Stimulated activated CD4-positive, alpha-beta T cell treated with anti-CD3 and anti-CD28 coated beads, TNF-alpha, amount 100 ng/mL, for 4 hours (primary cell): ENCODE measurements at places on chromosomes 11 and 22.

DNA sequence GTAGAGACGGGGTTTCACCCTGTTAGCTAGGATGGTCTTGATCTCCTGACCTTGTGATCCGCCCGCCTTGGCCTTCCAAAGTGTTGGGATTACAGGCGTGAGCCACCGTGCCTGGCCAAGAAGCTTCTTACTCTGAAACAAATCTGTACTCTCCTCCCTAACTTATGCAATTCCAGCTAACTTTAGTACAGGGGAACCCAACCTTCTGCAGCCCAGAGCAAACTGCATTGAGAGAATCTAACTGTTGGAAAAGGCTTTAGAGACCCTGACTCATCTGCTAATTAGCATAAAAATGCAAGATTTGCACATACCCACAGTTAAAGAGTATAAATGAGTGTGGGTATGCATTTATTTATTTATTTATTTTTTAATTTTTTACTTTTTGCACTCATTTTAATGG, 64.8 kb downstream of the APOL5 start:
- no peak for DNase-seq

DNA sequence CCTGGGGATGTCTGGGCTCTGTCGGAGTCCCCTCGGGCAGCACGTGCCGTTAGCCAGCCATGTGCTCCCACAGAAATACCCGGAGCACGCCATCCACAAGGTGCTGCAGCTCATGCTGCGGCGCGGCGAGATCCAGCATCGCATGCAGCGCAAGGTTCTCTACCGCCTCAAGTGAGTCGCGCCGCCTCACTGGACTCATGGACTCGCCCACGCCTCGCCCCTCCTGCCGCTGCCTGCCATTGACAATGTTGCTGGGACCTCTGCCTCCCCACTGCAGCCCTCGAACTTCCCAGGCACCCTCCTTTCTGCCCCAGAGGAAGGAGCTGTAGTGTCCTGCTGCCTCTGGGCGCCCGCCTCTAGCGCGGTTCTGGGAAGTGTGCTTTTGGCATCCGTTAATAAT, 24.1 kb downstream of the MCM5 start:
- DNase-seq = no peak

DNA sequence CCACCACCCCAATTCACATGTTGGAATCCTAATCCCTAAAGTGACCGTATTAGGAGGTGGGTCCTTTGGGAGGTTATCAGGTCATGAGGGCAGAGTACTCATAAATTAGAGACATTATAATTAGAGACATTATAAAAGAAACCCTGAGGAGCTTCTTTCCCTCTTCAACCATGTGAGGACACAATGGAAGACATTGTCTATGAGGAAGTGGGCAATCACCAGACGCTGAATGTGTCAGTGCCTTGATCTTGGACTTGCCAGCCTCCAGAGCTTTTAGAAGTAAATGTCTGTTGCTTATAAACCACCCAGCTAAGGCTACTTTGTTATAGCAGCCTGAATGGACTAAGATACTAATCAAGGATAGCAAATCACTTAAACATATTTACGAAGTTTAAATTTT, 14.8 kb downstream of the GAB2 start:
- no peak for DNase-seq

DNA sequence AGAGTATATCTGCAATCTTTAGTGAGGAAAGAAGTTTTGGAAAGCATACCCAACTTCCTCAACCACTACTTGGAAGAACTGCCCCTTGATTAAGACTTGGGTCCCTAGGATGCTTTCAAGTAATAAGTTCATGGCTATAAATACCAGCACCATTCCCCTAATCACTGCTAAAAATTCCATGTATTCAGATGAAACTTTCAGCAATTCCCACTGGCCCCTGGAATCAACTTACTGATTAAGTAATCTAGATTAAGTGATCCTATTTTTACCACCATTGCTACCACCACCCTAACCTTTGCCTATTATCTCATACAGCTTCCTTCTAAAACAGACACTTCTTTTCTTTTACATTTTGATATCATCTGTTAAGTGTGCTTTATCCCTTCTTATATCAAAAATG, 10.5 kb downstream of the PICALM start:
- DNase-seq = no peak

DNA sequence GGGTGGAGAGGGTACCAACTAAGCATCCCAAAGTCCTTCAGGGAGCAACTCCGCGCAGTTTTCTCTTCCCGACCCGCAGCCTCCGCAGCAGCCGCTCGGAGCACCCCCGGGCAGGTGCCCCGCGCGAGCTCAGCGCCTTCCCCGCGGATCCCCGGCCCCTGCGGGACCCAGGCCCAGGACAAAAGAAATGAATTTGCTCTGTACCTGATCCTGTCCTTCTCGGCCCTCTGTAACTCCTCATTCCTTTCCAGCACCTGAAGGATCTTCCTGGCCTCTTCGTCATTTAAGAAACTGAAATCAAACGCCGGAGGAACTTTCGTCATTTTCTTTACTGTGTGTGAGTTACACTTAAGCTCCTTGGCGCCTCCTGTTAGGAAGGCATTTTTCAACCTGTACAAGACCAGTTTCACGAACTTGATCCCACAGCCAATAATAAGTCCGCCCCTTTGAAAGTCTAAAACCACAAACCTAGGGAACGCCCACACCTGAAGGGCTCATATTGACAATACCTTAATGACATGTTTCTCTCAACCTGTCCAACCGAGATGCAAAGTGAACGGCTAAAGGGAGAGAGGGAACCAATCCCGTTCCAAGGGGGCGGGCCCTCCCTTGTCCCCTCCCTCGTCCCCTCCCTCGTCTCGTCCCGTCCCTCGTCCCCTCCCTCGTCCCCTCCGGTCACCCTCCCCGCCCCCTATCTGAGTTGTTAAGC, at the start of gene EXPH5:
Gene EXPH5 (minus strand): TSS at position 555 of the 709 bp plus-strand sequence. CDS start 232 bp downstream, at position 323.
- DNase-seq = peak; percentile 84

- DNase-seq = peak; percentile 62
Observed at GRCh38 chr11:20363500-20364340, at the start of gene HTATIP2. HTATIP2 (plus strand) TSS chr11:20363714; CDS start chr11:20364238, 524 bp downstream.

DNA sequence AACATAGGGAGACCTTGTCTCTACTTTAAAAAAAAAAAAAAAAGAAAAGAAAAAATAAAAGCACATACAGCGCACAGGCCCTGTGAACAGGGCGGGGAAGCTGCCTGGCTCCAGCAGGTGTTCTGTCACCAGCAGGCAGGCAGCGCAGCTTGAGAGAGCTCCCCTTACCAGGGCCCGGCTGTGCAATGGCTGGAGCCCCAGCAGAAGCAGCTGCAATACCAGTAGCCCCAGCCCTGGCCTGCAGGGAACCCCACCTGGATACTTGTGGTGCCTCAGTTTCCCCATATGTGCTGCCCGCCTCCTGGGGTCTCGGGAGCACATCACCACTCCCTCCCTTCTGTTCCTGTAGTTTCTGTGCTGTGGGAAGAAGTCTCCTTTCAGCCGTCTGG, 12.3 kb downstream of the TSPAN32 start:
- no peak for DNase-seq

DNA sequence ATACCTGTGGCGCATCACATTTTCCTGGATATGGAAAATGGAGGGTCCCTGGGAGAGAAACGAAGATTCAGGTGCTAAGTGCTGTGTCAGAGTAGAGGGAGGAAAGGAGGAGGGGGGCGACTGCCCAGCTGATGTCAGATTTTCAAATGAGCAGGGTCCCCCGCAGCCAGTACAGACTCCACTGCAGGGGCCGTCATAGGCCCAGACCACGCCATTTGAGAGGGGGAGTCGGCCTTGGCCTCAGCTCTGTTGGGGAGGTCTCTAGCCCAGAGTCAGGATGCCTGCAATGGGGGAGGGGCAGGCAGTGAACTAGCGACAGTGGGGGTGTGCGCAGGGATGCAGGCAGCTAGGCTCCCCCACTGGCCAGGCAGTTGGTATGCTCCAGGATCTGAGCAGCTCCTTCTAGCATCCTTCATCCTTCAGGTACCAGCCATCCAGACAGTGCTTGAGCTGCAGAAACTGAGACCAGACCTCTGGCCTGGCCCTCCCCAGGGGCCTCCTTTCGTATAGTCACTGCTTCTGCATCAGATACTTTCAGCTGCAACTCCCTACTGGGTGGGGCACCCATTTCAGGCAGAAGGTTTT, at the start of the genes BSCL2 and GNG3:
Gene BSCL2 (minus strand): TSS at position 148 of the 585 bp plus-strand sequence. CDS start 229 bp downstream, outside the sequence.
Gene GNG3 (plus strand): TSS at position 400 of the 585 bp plus-strand sequence. CDS start 620 bp downstream, outside the sequence.
- DNase-seq = no peak

- no peak for DNase-seq
Observed at GRCh38 chr11:702462-703461, 3.3 kb upstream of the EPS8L2 start.

DNA sequence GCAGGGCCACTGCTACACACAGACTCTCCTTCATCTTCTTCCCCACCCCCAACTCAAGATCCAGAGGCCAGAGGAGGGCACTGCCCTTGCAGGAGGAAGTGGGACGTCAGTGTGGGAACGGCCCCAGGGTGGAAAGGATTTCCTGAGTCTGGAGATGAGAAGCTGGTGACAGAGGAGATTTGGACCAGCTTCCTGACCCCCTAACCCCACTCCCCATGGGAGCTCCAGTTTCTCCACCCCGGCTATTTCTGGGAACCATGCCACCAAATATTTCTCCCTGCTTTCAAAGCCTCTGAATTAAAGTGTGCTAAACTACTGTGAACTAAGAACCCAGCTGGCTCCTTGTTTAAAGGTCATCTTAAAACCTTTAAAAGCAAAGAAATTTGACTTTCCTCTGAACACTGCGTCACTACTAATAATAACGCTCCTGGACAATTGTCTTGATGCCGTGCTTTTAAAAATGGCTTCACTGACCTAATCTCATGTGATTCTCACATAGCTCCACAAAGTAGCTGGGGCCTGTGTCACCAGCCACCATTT, 46.6 kb downstream of the CWC15 start:
- DNase-seq = no peak

- DNase-seq = no peak
Observed at GRCh38 chr22:36228944-36229343, 10.4 kb downstream of the APOL2 start.

DNA sequence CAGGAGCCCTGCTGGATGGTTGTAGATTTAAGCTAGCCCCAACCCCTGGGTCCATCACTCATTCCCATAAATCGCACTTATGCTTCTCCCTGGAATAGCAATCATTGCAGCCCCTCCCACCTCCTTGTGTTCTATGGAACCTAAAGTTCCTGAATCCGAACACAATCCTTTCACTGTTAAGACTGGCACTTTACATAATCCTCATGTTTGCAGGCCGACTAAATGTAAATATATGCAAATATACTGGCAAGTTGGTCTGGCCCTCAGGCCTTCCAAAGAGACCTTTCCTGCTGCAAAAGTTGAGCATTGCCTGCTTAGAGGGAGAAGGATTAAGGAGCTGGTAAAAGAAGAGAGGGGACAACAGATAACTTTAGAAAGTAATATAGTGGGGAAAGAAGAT, 892.9 kb downstream of the OPCML start:
- DNase-seq = no peak

- no peak for DNase-seq
Observed at GRCh38 chr11:121282886-121283502, 9.6 kb upstream of the SC5D start.

DNA sequence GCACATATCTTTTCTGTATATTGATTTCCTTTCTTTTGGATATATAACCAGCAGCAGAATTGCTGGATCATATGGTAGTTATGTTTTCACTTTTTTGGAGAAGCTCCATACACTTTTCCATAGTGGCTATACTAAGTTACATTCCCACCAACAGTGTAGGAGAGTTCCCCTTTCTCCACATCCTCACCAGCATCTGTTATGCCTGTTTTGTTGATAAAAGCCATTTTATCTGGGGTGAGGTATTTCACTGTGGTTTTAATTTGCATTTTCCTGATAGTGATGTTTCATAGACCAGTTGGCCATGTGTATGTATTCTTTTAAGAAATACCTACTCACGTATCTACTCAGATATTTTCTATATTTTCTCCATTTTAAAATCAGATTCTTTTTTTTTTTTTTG, 419.3 kb upstream of the FAT3 start:
- DNase-seq = no peak

DNA sequence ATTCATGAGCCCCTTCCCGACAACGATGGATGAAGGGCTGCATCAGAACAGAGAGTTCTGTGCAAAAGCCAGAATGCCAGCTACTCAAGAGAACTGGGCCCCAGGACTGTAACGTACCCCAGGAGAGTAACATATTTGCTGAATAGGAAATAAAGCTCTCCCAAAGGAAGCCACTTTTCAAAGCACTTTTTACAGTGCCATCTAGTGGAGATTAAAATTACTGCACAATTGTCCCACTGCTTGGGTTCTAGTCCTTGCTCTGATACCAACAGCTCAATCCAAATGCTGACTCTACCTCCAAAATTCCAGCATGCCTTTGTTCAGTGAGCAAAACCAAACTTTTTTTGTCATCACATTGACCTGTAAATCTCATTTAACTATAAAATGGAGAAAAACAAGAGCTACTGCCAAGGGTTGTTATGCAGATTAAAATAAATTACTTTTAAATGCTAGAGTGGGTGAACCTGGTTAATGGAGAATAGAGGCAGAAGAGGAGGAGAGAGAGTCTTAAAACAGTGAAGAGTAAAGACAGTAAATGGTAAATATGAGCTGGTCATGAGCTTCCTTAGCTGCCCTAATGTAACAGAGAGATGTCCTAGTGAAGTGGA, 87.6 kb upstream of the FSHB start:
- DNase-seq = no peak

GRCh38 chr11:62770778-62771143, 435 bp upstream of the TAF6L start:
- no peak for DNase-seq

DNA sequence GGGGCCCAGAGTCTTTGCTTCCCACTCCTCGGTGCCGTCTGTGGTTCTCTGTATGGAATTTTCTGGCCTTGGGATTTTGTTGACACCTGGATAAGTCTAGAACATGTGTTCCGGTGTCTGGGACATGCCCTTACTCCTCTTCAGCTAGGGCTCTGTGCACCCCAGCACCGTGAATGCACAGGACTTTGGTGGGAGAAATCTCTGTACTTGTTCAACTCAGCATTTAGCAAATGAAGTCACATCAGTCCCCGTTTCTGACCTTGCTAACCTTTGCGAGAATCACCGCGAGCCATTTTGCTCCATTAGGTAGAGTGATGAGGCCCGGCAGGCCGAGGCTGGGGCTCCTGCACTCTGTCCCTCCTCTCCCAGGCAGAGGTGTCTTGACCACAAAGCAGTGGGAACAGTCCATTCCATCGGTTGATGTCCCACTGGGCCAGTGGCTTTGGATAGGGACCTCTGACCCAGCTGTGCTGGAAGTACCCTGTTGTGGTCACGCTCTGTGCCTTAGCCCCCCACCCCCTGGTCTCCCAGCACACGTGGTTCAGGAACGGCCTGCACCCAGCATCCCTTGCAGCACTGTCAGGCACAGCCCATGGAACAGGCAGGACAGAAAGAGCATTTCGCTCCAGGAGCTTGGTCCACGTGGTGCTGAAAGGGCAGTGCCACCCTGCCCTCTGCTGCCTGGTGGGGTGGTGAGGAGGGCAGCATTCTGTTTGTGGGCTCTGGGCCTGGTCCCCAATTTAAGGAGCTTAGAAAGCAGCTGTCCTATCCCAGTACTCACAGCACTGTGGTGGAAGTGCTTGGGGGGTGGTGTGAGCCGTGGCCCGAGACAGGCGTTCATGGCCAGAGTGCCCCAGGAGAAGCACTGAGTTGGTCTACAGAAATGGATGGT, 73.4 kb downstream of the MED15 start:
- DNase-seq = no peak

- DNase-seq = no peak
Observed at GRCh38 chr22:46240907-46241306, 9.2 kb downstream of the CDPF1 start.
